ENCODE measurements at places on chromosomes 6 and 20. TPM values are rescaled to one million over a fixed set of nuclear protein-coding genes. Genes with fewer than 3 reads are reported as not detected.
A peak's percentile ranks its signal among the peaks of the same experiment; 100 is the strongest.

DNA sequence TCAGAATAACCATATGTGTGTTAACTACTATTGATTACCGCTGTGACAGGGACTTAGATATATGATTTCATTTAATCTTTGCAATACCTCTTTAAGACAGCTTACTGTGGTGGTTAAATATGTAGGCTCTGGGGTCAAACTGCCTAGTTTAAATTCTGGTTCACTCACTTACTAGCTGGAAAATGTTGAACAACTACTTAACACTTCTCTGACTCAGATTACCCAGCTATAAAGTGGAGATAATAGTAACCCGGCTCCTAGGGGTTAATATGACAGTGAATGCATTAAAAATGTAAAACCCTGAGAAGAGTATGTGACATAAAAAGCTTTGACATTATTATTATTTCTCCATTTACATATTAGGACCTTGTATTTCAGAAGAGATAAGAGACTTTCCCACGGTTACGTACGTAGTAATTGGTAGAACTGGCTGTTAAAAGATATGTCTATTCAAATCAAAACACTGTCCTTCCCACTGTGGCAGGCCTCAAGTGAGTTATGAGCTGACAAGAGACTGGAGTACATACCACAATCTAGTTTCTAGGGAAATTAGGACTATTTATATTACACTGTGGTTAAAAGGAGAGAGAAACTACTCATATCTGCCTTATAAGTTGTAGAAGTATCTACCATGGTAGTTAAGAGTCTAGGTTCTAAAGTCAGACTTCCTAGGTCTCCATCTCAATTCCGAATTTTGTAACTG, 4.4 kb upstream of the PLCB1 start:
- H3K4me1 ChIP-seq: peaks cover 8% of the 10 kb centered on the region
- H3K36me3 ChIP-seq: no peaks in the 10 kb centered on the region
- peaks cover under 1% of the 10 kb centered on the region for H3K27me3 ChIP-seq
- no peak overlapping the region for H3K4me3 ChIP-seq
- no peak overlapping the region for H3K27ac ChIP-seq

- H3K36me3 ChIP-seq: no peaks in the 10 kb centered on the region
- H3K27ac ChIP-seq: peak overlapping the region; percentile 22
- H3K4me3 ChIP-seq: peak overlapping the region; percentile 100
Observed at GRCh38 chr6:17707371-17707651, 586 bp upstream of the NUP153 start.

DNA sequence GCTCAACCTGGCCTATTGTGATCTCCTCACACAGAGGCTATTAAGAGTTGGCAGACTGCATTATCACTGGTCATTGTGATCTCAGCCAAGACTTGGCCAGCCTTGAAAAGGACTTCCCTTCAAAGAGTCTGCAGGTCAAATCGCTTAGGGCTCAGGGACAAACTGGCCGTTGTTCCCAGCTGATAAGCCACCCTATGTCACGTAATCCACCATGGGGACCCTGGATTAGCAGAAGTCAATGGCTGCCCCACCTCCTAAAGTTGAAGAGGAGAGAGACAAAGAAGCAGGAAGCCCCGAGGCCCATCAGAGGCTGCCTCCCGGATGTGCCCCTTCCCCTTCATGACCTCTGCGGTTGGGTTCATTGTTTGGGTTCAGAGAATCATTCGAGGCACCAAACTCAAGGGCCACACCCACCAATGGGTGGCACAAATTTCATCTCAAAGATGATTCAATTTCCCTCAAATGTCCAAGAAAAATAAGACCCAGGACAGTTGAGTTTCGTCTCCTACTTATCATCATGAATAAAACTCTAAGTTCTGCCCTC, 56.6 kb downstream of the BPIFB1 start:
- H3K4me1 ChIP-seq: no peaks in the 10 kb centered on the region
- no peak for DNase-seq
- no peaks in the 10 kb centered on the region for H3K36me3 ChIP-seq
- no peaks in the 10 kb centered on the region for H3K27me3 ChIP-seq
- H3K27ac ChIP-seq: no peak overlapping the region

- no peaks in the 10 kb centered on the region for H3K27me3 ChIP-seq
- no peak overlapping the region for H3K4me3 ChIP-seq
- no peak for DNase-seq
Observed at GRCh38 chr20:47127999-47128398, 228.5 kb downstream of the ZMYND8 start.

- H3K4me1 ChIP-seq: peaks cover 3% of the 10 kb centered on the region
- H3K27me3 ChIP-seq: no peaks in the 10 kb centered on the region
- H3K27ac ChIP-seq: no peak overlapping the region
- H3K36me3 ChIP-seq: no peaks in the 10 kb centered on the region
- DNase-seq: no peak
Observed at GRCh38 chr20:39541136-39541803, 579.1 kb downstream of the DHX35 start.

DNA sequence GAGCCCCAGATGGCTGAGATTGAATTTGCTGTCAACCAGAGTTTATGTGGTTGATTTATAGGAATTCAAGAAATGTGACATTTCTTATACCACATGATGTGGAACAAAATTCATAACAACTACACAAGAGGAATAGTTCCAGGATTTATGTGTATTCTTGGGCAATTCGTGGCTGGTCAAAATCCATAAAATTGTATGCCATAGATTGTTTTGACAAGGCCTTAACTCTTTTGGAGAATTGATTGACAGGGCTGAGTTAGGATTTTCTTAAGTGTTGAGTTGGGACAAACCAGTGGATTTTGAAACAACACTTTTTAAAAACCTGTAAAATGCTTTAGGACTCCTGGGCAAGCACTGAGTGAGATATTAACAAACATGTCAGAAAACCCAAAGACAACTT, 19.4 kb upstream of the SLC2A12 start:
- DNase-seq: no peak
- no peaks in the 10 kb centered on the region for H3K27me3 ChIP-seq

GRCh38 chr20:8144282-8145245, 12.5 kb downstream of the PLCB1 start:
- peak; percentile 40 for DNase-seq
- peak overlapping the region; percentile 42 for H3K27ac ChIP-seq
- no peak overlapping the region for H3K4me3 ChIP-seq
- no peaks in the 10 kb centered on the region for H3K27me3 ChIP-seq
- H3K36me3 ChIP-seq: no peaks in the 10 kb centered on the region

DNA sequence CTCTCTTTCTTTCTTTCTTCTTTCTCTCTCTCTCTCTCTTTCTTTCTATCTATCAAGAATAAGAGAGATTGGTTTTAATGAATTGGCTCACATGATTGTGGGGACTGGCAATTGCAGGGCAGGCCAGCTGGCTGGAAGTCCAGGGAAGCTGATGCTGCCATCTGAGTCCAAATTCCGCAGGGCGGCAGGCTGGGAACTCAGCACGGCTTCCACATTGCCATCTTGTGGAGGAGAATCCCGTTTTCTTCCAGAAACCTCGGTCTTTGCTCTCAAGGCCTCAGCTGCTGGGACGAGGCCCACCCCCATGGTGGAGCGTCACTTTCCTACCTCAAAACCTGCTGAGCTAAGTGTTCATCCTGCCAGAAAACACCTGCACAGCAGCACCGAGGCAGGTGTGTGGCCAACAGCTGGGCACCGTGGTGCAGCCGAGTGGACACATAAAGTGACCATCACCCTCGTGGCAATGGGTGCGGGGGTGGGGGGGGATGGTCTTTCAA, 58.8 kb upstream of the SLCO4A1 start:
- H3K27ac ChIP-seq: no peak overlapping the region
- DNase-seq: no peak
- no peaks in the 10 kb centered on the region for H3K4me1 ChIP-seq
- H3K27me3 ChIP-seq: no peaks in the 10 kb centered on the region
- no peak overlapping the region for H3K4me3 ChIP-seq

- peaks cover 2% of the 10 kb centered on the region for H3K4me1 ChIP-seq
- H3K4me3 ChIP-seq: peak overlapping the region; percentile 96
- DNase-seq: peak; percentile 92
- H3K27me3 ChIP-seq: no peaks in the 10 kb centered on the region
- no peaks in the 10 kb centered on the region for H3K36me3 ChIP-seq
- H3K27ac ChIP-seq: no peak overlapping the region
Observed at GRCh38 chr20:32819992-32820697, 391 bp downstream of the MAPRE1 start.

GRCh38 chr6:26322645-26323482, 42.1 kb upstream of the BTN3A2 start:
- H3K36me3 ChIP-seq: no peaks in the 10 kb centered on the region
- no peaks in the 10 kb centered on the region for H3K27me3 ChIP-seq
- no peaks in the 10 kb centered on the region for H3K4me1 ChIP-seq
- peak; percentile 57 for DNase-seq

DNA sequence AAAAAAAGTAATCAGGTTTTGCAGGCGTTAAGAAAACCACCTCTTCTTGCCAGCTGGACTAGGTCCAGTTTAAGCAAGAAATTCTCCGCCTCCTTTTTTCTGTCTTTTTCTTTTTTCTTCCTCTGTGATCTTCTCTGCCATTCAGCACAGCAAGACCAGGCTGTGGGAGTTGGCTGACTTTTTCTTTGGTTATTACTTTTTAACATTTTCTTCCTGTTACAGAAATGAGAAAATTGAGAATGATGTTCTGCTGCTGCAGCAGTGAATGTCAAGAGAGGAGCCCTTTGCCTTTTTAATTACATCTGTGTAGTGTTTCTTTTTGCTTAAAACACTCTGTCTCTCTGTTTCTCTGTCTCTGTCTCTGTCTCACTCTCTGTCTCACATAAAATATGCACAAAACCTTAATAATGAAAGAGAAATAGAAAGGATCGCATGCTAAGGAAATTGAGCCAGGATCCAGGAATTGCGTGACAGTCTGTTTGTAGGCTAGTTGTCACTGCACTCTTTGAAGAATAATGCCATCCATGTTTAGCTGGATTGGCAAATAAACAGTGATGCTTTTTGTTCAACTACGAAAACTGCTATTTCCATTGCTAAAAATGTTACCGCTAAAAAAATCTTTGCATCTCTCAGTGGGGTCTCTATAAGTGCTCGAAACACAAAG, 103.2 kb upstream of the SUPT3H start:
- H3K4me1 ChIP-seq: no peaks in the 10 kb centered on the region
- DNase-seq: no peak
- H3K36me3 ChIP-seq: no peaks in the 10 kb centered on the region
- no peak overlapping the region for H3K4me3 ChIP-seq

DNA sequence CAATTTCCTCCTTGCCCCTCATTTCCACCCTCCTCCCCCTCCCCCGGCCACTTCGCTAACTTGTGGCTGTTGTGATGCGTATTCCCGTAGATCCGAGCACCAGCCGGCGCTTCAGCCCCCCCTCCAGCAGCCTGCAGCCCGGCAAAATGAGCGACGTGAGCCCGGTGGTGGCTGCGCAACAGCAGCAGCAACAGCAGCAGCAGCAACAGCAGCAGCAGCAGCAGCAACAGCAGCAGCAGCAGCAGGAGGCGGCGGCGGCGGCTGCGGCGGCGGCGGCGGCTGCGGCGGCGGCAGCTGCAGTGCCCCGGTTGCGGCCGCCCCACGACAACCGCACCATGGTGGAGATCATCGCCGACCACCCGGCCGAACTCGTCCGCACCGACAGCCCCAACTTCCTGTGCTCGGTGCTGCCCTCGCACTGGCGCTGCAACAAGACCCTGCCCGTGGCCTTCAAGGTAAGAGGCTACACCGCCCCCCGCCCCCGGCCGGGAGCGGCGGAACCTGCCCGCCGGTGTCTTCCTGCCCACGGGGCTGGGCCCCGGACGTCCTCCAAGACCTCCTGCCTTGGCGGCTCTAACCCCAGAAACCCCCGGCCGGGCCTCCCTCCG, 44.9 kb upstream of the SUPT3H start:
- H3K4me1 ChIP-seq: no peaks in the 10 kb centered on the region
- no peaks in the 10 kb centered on the region for H3K36me3 ChIP-seq
- H3K4me3 ChIP-seq: peak overlapping the region; percentile 80
- no peak overlapping the region for H3K27ac ChIP-seq
- DNase-seq: peak; percentile 68
- peaks cover 31% of the 10 kb centered on the region for H3K27me3 ChIP-seq

DNA sequence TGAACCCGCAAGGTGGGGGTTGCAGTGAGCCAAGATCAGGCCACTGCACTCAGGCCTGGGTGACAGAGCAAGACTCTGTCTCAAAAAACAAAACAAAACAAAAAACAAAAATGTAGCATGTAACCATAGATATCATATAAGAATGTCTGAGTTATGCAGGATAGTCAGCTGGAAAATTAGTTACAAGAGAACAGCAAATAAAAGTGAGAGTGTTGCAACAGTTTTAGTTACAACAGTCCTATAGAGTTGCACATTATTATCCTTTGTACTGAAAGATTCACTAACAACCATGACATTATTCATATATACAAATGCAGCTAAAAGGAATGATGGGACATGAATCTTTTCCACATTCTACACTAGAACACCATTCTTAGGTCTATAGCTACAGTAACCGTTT, 16.4 kb downstream of the RNF24 start:
- H3K4me1 ChIP-seq: no peaks in the 10 kb centered on the region
- H3K27me3 ChIP-seq: no peaks in the 10 kb centered on the region
- no peak for DNase-seq
- H3K27ac ChIP-seq: no peak overlapping the region

- H3K4me1 ChIP-seq: no peaks in the 10 kb centered on the region
- no peak overlapping the region for H3K4me3 ChIP-seq
- no peaks in the 10 kb centered on the region for H3K27me3 ChIP-seq
- DNase-seq: no peak
- H3K27ac ChIP-seq: no peak overlapping the region
- H3K36me3 ChIP-seq: no peaks in the 10 kb centered on the region
Observed at GRCh38 chr6:139540276-139540675, 165.8 kb upstream of the CITED2 start.

DNA sequence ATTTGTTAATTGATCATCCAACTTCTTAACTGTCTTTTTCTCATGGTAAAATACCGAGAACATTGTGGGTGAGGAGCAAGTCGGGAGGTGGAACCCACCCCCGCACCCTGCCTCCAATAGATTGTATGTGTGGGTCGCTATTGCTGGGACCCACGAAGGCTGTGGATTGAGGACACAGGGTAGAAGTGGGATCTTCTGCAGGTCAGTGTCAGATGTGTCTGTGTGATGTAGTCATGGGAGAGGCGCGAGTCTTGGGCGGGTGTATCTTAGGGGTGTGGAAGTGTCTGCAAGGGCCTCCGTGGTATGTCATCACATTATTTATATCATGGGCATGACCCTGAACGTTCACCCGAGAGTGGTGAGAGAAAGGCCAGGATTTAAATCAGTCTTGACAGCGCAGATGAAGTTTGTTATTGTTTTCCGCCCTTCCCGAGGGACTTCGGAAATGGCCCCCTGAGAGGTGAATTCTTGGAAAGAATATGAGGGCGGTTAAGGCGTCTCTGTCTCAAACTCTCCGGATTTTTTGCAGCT, 472 bp upstream of the PAQR8 start:
- no peak overlapping the region for H3K27ac ChIP-seq
- peak overlapping the region; percentile 90 for H3K4me3 ChIP-seq
- H3K4me1 ChIP-seq: peaks cover 9% of the 10 kb centered on the region
- H3K27me3 ChIP-seq: no peaks in the 10 kb centered on the region

The RAET1L gene
- total RNA-seq: not detected

The AHCY gene
- 473 TPM for total RNA-seq

The FABP7 gene
- total RNA-seq: 3.9 TPM

The HCK gene
- total RNA-seq: 1.8 TPM

The TMEM170B gene
- total RNA-seq: 2.9 TPM

The TAP1 gene
- 12.7 TPM for total RNA-seq
